ENCODE measurements at places on chromosomes 7 and 10.
A peak's percentile ranks its signal among the peaks of the same experiment; 100 is the strongest.

GRCh38 chr10:98045785-98046389 lies 15.5 kb upstream of the CRTAC1 start:
- DNase-seq = peak; percentile 81

DNA sequence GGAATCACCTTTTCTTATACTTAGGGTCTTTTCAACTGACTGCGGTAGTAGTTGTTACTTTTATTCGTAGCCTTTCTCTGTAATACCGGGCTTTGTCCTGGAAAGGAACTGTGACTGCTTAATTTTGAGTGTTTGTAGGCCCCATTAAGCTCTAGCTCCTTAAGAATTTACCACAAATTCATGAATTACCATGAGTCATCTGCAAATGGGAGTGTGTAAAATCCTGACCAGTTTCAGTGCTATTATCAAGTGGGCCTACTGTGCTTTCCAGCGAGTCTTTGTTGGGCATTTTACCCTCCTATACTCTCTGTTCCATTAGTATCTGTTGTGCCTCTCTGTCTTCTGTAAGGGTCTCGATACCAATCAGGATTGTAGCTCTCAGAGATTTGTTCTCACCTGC lies 49.7 kb downstream of the ZMYND11 start:
- DNase-seq = no peak

GRCh38 chr7:150857276-150858055 lies 5.1 kb downstream of the AOC1 start:
- DNase-seq = no peak

DNA sequence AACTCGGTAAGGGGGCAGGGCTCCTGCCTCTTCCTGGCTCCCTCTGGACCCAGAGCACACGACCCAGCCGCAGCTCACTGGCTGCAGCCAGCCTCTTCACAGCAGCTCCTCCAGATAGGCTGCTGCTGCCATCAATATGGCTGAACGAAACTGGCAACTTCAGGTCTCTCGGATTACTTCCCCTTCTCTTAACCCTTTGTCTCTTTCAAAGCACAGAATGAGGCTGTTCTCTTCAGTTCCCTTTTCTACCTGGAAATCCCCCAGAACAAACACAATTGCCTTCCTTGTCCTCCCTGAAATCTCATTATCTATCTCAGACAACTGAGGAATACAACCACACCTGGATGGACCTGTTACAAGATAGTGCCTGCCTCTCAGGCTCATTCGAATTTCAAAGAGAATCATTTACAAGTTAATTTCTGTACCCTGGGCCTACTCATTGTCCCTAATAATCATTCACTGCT lies 193.4 kb upstream of the MBL2 start:
- DNase-seq = peak; percentile 10

- peak; percentile 35 for DNase-seq
Observed at GRCh38 chr7:151113344-151114150, 27.3 kb downstream of the AGAP3 start.

GRCh38 chr10:96512524-96513304 lies 1.0 kb downstream of the TLL2 start:
- DNase-seq = peak; percentile 48

GRCh38 chr10:119090968-119091367 lies 10.4 kb upstream of the EIF3A start:
- DNase-seq = peak; percentile 99

- DNase-seq = no peak
Observed at GRCh38 chr7:151556592-151556991, 36.9 kb upstream of the RHEB start.

DNA sequence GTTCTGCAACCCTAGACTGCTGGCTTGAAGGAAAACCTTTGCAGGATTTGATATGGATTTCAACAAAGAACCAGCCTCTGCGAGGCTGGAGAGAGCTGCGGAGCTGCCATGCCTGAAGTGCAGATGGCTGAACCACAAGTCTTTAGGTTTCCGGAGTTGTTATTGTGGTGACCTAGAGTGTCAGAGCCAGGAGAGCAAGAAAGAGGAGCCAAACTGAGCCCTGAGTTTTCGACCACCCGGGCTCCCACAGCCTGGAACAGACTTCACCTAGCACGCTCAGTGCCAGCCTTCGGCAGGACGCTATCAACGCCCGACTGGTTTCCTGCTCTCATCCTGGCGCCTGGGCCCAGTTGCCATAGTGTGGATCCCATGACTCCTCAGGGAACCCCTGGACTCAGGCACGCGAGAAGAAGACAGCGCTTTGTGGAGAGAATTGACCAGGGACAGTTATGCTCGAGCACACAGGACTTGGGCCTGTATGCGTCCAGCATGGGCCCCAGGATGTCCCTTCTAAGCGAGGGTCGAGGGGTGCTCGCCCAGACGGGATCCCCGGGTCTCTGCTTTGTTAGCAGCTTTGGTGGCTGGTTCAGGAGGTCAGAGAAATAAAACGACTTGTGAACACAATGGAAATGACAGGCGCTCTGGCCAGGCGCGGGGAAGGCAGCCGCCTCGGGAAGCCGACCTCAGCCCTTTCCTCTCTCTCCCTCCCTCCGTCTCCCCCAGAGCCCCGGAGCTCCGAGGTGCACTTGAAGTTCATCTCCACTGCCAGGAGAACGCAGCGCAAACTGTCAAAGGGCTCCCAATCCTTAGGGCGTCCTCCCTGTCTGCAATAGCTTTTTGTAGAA lies 1.8 kb upstream of the GAD2 start:
- no peak for DNase-seq

- no peak for DNase-seq
Observed at GRCh38 chr7:45092100-45092930, 3.5 kb upstream of the NACAD start.

GRCh38 chr10:12644380-12645144 lies 295.2 kb downstream of the CAMK1D start:
- no peak for DNase-seq

DNA sequence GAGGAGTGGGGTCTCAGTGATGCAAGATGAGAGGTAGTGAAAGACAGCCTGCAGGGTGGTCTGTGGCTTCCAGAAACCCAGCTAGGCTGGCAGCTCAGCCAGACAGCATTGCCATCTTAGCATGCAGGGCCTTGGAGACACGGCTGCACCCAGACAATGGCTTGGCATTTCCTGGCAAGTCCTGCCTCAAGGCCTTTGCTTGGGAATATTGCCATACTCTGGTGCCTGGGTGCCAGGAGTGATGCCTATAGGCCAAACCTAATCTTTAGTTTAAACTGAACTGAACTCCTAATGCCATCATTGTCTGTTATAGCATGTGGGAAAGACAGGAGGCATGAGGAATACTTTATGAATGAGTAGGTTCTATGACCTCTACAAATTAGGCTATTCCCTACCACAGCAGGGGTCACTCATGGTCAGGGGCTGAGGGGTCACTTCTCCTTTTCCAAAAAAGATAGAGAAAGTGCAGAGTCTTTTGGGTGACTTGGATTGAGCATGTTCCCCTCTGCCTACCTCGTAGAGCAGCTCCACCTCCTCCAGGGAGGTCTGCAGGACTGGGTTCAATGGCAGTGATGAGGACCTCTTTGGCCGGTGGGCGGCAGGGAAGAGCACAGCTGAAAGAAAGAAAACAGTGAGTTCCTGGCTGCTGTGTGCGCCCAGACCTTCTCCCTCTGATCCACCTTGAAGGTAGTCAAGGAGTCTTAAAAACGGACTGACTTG lies 8.8 kb upstream of the SLC13A4 start:
- DNase-seq = no peak

DNA sequence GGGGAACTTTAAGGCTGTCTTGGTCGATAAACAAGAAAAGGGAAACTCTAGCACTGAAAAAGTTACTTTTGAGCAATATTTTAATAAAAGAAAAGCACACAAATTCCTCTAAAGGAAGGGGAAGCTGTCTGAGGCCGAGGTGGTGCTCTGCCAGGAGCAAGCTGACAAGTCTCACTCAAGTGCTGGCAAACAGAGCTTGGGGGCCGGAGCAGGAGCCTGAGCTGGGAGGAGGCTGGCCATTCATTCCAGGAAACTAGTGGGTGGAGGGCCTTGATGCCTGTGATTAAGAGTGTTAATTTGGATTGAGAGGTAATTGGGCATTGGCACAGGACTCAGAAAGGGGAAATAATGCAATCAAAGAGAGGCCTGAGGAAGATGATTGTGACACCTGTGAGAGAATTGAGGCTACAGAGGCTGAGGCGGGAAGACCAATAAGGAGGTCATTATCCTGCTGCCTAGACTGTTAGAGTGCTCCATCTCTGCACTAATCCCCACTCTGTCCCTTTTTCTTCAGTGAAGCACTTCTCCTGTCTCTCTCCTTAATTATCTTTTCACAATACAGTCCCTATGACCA lies 154.9 kb upstream of the COL1A2 start:
- peak; percentile 22 for DNase-seq

DNA sequence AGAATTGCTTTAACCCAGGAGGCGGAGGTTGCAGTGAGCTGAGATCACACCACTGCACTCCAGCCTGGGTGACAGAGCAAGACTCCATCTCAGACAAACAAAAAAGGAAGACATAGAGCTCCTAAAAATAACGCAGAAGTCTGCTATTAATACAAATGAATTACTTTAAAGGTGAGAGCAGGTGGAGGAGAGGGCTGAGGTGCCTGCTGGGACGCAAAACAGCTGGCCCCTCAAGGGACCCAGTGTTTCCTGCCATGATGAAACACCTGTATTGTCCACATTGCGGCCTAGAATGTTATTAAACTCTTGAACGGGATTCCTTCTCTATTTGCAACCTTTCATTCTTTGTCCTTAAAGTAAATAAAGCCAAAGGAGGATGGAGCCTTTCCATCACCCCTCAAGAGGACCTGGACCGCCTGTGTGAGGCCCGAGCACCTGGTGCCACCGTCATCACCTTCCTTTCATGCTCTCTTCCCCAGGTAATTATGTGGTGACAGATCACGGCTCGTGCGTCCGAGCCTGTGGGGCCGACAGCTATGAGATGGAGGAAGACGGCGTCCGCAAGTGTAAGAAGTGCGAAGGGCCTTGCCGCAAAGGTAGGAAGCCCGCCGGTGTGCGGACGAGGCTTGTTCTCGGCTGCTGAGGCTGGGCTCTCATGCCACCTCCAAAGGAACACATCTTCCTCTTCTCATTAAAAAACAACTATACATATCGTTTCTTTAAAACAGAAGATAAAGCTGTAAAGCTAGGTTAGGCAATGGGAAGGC lies 136.7 kb downstream of the EGFR start:
- no peak for DNase-seq

DNA sequence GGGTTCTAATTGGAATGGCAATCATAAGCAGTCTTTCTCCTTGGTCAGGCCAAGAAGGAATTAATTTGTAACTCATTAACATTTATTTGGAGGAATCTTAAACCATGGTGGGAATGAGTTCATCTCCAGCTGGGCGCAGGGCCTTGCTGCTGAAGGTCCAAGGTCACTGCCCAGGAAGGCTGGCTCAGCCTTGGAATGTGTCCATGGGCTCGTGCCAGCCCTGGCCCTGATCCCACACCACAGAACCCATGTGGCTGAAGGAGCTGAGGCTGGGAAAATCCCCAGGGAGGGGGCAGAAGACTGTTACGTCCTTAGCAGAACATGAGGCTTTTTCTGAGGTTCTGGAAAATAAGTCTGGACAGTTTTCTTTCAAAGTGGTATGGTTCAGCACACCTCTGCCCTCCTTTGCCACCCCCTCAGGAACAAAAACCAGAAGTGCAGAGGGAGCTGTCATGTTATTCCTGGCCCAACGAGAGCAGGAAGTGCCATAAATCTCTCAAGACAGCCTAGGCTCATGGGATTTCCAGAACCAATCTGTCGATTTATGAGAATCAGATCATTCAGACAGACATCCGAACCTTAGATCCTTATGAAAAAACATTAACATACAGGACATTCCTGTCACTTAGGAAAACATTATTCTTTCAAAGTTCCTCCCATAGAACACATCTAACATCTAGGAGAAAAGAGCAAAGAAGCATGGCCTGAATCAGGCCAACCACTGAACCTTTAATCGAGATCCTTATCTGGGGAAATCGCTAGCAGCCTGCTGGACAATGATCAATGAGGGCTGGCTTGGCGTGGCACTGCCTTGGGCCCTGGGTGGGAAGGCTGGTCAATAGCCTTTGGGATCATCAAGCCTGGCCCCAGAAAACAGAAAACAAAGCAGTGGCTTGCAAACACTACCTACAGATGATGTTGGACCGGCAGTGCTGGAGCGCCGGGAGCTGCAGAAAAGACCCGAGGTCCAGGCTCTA lies 134.3 kb downstream of the TAX1BP1 start:
- DNase-seq = no peak

- DNase-seq = no peak
Observed at GRCh38 chr7:30420662-30421061, 57.9 kb downstream of the NOD1 start.

- DNase-seq = peak; percentile 81
Observed at GRCh38 chr7:125423458-125424155, 494.0 kb upstream of the POT1 start.

- no peak for DNase-seq
Observed at GRCh38 chr7:121485467-121486243, 89.5 kb upstream of the FAM3C start.

GRCh38 chr7:103919272-103919868 lies 70.1 kb downstream of the RELN start:
- peak; percentile 87 for DNase-seq

DNA sequence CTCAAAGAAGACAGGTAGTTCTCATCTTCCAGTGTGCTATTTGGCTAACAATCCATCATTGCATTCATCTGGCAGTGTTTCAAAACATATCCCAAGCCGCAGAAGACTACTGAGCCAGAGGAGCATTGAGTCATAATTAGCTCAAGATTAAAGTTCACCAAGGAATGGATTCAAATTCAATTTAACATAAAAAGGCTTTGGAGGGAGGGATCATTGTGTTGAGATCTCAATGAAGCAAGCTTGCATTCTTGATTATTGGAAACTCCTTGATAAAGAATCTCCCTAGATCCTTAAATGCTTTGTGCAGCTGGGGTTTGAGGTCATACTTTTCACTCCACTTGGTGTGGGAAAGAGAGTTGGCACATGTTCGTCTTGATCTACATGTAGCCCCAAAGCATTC lies 142.8 kb upstream of the SEMA3A start:
- DNase-seq = no peak

DNA sequence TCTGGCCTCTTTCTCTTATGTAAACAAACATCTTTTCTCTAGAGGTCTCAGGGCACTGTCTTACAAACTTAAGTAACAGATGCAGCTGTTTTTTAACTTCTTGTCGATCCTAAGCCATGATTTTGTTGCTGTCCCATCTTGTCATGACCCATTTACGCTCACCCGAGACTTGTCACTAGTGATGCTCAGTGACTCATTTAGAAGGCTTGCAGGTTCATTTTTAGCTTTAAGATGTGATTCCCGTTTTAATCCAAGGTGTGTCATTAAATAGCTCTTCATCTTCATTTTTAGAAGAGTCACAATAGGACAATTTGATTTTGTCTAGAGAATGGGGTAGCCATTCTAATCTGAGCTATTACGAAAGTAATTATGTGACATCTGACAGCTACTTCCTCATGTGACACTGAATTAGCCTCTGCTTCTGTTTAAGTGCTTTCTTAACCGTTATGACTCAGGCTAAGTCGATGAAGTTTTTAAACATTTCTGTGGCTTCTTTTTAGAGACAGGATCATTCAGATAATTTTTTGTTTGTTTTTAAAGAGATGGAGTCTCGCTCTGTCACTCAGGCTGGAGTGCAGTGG lies 42.7 kb downstream of the SPDYE5 start:
- DNase-seq = peak; percentile 80

- DNase-seq = no peak
Observed at GRCh38 chr10:14399641-14400040, 68.9 kb upstream of the FRMD4A start.

- no peak for DNase-seq
Observed at GRCh38 chr7:33981671-33982424, 76.5 kb downstream of the BMPER start.

Data from hematopoietic multipotent progenitor cell treated with erythropoietin and hydrocortisone succinate and interleukin-3 and kit ligand, for 4 days (in vitro differentiated cells).